ENCODE measurements at places on chromosomes 3 and 15.

DNA sequence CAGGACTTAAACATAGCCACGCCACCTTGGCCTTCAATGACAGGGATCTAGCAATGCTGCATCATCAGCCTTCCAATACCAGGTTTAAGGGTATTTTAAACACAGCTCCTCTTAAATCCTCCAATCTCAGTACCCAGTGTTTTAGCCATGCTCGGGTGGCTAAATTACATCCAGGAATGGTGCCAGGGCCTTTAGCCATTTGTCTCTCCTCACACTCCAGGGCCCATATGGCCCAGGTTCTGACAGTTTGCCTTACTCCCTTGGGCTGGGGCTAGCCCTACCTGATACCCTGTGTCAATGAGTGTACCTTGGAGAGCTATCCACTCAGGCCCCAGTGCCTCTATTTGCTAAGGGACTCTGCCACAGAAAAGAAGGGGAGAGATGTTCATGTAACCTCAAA, 29.4 kb downstream of the ZNF589 start:
- no peak for DNase-seq

GRCh38 chr3:28940994-28941393, 339.9 kb upstream of the RBMS3 start:
- peak; percentile 3 for DNase-seq

GRCh38 chr15:69898243-69898642, 199.5 kb downstream of the TLE3 start:
- no peak for DNase-seq

- no peak for DNase-seq
Observed at GRCh38 chr3:107994956-107995715, 95.7 kb downstream of the CD47 start.

- no peak for DNase-seq
Observed at GRCh38 chr3:101779822-101780381, 891 bp downstream of the NXPE3 start.

DNA sequence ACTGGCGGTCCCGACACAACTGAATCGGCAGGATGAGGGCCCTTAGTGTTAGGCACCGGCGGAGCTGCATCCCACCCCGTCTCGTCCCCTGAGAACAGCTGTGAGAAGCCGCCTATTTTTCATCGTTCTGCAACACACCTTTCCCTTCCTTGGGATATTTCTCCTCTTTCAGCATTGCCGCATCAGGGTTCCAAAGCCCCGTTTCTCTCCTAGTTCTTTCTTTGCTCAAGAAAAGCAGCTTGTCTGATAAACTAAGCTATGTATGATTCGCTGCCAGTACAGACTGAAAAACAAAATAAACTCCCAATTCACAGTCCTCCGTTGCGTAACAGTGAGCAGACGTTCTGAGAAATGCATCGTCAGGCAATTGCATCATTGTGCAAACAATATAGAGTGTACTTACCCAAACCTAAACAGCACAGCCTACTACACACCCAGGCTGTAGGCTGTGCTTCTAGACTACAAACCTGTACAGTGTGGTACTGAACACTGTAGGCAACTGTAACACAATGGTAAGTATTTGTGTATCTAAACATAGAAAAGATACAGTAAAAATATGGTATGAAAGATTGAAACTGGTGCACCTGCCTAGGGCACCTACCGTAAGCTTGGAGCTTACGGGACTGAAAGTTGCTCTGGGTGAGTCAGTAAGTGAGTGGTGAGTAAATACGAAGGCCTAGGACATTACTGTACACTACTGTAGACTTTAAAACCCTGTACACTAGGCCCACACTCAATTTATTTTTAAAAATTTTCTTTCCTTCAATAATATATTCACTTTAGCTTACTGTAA, 8.9 kb upstream of the ADAMTS17 start:
- peak; percentile 53 for DNase-seq

DNA sequence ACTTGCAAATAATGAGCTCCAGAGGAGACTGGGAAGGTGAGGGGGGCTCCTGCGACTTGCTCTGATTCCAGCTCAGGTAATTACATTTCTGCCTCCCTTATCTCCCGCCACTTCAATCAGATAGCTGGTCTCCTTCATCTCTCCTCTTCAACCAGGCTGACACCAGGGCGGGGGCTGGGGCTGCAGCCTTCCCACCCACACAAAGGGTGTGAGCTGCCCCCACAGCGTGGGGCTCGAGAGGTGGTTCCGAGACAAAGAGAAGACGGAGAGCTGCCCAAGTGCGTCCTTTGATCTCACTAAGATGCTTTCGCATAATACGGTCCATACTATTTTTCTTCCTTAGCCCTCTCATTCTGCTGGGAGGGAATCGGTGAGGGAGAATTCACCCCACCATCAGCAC, 139.7 kb downstream of the NSMCE3 start:
- no peak for DNase-seq

- no peak for DNase-seq
Observed at GRCh38 chr3:119597548-119598288, at the start of gene PLA1A. Gene PLA1A (plus strand): TSS chr3:119597885. CDS start chr3:119597914, 29 bp downstream.

Measured in suppressor macrophage (primary cell).